ENCODE measurements at places on chromosomes 11 and 22.

DNA sequence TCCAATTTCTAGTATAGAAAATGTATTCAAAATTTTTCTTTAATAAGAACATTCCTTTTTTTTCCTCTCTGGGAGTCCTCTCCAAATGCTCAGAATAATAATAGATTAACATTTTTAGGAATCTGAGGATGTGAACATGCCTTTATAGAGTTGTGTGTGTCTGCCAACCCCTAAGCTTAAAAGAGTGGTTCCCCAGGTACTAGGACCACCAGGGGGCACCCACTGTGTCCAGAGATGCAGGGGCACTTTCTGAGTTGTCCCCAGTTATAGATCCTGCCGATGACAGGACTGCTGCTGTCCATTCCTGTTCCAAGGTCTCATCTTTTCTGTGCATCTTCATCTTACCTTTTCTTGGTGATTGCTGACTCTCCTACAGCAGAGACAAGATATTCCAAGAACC is 27.0 kb upstream of the MICAL2 start:
- H3K4me1 ChIP-seq = no peaks in the 10 kb centered on the region
- no peak overlapping the region for H3K4me3 ChIP-seq
- H3K27me3 ChIP-seq = no peaks in the 10 kb centered on the region
- no peak for DNase-seq
- no peaks in the 10 kb centered on the region for H3K36me3 ChIP-seq
- no peak overlapping the region for H3K27ac ChIP-seq

GRCh38 chr11:36316049-36316448 is 20.0 kb downstream of the PRR5L start:
- H3K36me3 ChIP-seq = no peaks in the 10 kb centered on the region
- no peak overlapping the region for H3K27ac ChIP-seq
- no peak for DNase-seq
- no peak overlapping the region for H3K4me3 ChIP-seq
- no peaks in the 10 kb centered on the region for H3K27me3 ChIP-seq
- H3K4me1 ChIP-seq = no peaks in the 10 kb centered on the region

DNA sequence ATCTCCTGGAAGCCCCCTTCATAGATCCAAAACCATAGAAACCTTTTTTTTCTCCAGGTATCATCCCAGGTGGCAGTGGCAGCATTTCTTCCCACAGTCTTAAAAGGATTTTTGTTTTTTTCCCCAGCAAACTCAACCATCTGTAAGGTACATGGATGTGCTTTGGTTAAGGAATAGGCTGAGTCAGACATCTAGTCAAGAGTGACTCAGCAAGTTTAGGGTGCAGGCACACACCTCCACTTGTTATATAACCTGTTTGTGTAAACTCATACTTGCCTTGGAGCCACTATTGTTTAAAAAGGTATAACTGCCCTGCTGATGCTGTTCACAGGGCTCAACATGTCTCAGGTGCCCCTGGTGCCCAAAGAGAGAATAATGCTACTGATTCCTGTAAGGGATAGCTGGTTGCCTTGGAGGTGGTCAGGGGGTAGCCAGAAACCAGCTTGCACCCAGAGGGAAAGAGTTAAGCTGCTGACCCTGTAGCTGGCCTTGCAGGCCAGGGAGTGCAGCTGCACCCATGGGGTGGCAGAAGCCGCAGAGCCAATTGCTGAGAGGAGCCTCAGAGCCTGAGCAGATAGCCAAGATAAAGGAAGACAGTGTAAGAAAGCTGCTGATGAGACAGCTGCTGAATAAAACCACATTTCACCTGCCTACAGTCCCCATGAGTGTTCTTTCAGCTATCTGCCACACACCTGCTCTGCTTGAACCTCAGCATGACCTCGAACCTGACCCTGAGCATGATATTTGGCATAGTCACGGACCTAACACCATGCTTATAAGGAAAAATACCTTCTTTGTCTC is 1726.1 kb upstream of the RAG2 start:
- H3K4me3 ChIP-seq = no peak overlapping the region
- no peaks in the 10 kb centered on the region for H3K36me3 ChIP-seq
- H3K4me1 ChIP-seq = no peaks in the 10 kb centered on the region
- H3K27ac ChIP-seq = no peak overlapping the region

DNA sequence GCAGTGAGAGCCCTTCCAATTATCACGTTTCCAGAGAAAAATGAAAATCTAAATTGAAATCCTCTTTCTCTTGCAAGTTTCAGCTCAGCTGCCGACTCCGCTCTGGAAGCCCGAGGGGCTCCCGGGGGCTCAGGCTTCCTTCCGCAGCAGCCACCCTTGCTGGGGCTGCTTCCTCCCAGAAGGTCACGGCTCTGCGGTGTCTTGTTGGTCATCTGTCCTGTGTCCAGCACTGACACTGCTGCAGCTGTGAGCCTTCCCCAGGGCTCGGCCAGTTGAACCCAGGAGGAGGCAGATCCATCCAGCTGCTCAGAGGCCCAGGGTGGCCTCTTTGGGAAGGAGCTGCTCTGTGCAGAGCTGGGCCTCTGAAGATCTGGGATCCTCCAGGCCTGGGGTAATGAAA is 1337.2 kb downstream of the TBC1D22A start:
- H3K36me3 ChIP-seq = no peaks in the 10 kb centered on the region
- DNase-seq = no peak
- H3K27me3 ChIP-seq = no peaks in the 10 kb centered on the region
- no peak overlapping the region for H3K4me3 ChIP-seq
- H3K27ac ChIP-seq = peak overlapping the region; percentile 94
- peaks cover 40% of the 10 kb centered on the region for H3K4me1 ChIP-seq

DNA sequence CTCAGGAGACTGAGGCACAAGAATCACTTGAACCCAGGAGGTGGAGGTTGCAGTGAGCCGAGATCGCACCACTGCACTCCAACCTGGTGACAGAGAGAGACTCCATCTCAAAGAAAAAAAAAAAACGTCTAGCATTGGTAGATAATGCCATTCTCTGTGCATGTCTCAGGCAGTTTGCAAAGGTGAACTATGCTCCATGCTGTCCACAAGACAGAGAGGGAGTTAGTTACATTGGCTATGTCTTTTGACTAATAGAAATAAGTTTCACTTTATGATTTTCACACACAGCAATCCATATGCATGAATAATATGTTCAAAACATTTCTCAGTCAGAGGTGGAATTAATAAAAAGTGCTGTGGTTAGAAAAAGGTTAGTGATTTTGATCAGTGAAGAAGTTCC is 591.4 kb downstream of the ETS1 start:
- no peak overlapping the region for H3K27ac ChIP-seq
- no peaks in the 10 kb centered on the region for H3K4me1 ChIP-seq
- no peak overlapping the region for H3K4me3 ChIP-seq
- H3K36me3 ChIP-seq = no peaks in the 10 kb centered on the region

All from GM12878 (cell line).